ENCODE measurements at places on chromosomes 3 and 15.

DNA sequence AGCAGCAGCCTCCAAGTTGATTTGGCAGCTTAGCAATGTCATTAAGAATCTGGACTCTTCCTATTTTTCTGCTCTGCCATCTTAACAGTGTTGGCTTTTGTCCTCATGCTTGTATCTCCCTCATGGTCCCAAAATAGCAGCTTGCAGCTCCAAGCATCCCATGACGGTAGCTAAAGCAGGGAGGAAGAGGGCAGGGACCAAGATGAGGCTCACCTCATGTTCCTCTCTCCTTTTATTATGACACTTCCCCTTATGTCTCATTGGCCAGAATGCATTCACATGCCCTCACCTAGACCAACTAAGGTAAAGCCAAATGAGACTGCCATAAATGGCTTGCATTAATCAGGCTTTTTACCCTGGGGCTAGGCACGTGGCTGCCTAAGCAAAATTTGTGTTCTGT is 382.4 kb downstream of the SHQ1 start:
- no peak for DNase-seq

DNA sequence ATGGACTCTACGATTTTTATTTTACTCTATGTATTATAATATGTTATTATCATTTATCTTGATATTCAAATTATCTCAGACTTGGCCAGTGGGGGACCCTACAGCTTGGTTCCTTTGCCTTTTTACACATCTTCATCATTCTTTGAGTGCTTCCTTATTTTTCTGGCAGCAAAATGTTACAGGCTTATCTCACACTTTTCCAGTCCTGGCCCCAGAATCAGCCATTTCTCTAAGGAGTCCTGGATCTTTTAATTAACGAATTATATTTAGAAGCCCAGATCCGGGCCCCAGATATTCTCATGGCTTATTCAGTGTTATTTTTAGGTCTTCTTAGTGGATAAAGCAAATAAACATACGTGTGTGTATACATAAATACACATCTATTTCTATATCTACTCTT is 32.8 kb upstream of the MELTF start:
- DNase-seq = no peak

DNA sequence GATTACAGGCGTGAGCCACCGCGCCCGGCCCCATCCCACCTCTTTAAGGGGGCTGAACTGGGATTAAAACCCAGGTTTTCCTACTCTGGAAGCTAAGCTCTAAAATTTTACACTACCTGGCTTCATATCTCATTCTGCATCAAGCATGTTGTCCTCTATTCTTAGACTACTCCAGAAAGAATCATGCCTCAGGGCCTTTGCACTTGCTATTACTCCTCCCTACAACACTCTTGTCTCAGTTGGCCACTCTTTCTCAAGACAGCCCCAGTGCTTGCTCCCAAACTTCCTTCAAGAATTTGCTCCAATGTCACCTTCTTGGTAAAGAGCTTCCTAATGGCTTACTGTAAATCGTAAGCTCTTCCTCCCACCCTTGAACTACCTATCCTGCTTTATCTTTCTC is 521.7 kb downstream of the MAGI1 start:
- no peak for DNase-seq

DNA sequence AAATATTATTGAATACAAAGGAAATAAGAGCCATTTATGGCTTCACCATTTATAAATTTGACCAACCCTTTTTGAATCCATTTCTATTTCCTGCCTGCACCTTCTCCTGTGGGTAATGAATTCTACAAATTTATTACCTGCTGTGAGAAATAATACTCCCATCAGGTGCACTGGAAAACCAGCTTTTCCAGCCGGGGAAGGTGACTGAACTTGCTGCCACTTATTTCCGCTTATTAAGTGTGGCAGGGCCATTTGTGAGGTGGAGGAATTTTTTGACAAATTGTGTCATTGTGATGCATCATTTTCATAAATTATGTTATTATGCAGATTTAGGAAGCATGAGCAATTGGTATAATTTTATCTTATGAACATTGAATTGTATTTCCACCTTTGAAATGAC is 151.1 kb downstream of the SQOR start:
- DNase-seq = no peak

GRCh38 chr15:96369351-96369750 is 38.9 kb downstream of the NR2F2 start:
- DNase-seq = no peak

- DNase-seq = peak; percentile 43
Observed at GRCh38 chr15:90184786-90185704, 16.1 kb upstream of the SEMA4B start.

- DNase-seq = no peak
Observed at GRCh38 chr15:58686286-58686685, 63.2 kb downstream of the ADAM10 start.

GRCh38 chr3:24520976-24521419 is 26.3 kb upstream of the THRB start:
- DNase-seq = no peak

All from NCI-H446 (cell line).